Frontal cortex (tissue), 4 donors: ENCODE measurements at places on chromosomes 6 and 20.

- no peak for DNase-seq
These were observed 73.7 kb downstream of the GMDS start for GRCh38 chr6:2171728-2172127.

DNA sequence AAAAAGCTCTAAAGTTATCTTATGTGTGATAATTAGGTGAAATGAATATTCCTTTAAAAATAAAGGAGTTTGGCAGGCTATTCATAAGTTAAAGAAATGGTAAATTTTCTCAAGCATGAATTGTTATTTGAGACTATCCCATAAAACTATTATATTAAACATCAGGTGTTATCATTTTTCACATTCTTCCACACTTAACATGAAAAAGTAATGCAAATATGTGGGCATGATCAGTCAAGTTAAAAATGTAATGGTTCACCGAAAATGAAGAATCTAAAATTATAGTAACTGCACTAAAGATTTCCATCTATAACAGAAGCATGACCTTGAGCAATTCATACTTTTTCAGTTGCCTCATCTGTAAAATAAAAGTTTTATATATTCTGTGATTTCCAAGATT is 110.8 kb downstream of the KHDRBS2 start:
- DNase-seq, result no peak

- no peak for DNase-seq
These were observed 18.7 kb downstream of the BPHL start for GRCh38 chr6:3137057-3137777.

GRCh38 chr6:160398674-160399271 is 50.6 kb downstream of the SLC22A3 start:
- DNase-seq, result no peak

DNA sequence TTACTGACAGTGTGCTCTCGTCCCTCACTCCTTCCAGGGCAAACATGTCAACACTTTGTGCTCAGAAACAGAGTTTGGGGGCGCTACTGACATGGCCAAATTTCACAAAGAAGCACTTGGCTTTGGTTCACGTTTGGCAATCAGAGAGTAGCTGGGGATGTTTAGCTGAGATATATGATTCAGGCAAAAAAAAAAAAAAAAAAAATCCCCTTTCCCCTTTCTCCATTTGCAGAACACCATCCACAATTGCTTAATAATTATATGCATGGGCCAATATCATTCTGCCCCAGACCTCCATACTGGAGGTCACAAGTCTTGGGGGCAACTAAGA is 128.4 kb upstream of the ADGRF1 start:
- no peak for DNase-seq
